ENCODE measurements at places on chromosomes 2 and 18.

DNA sequence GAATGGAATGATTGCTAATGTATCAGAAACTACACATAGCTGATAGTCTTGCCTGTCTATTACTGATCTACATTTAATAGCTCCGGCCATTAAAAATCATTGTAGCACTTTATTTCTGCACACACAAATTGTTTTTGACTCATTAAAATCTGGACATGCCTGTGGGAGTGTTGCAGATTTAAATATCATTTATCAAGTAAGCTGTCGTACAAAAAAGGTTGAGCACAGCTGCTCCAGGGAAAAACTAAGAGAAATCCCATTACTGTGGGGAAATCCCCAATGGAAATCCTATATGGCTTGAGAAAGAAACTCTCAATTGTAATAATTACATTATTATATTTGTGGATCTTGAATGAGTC, 99.6 kb upstream of the CERS6 start:
- no peak for DNase-seq

DNA sequence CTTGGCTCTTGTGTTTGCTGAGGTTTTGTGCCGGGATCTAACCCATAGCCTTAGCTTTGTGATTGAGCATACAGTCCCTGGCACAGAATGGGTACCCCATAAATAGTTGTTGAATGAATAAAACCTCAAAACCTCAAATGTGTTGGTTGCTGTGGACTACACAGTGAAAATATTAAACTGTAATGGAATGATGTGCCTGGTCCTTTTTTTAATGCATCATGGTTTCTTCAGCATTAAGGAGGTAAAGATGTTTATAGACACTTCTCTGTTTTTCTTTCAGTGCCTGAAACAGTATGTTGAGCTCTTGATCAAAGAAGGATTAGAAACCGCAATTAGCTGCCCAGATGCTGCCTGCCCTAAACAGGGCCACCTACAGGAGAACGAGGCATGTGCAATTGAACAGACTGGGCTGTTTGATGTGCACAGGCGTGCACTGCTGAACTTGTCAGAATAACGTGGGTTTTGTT, 97.0 kb downstream of the RNF144A start:
- DNase-seq: no peak

DNA sequence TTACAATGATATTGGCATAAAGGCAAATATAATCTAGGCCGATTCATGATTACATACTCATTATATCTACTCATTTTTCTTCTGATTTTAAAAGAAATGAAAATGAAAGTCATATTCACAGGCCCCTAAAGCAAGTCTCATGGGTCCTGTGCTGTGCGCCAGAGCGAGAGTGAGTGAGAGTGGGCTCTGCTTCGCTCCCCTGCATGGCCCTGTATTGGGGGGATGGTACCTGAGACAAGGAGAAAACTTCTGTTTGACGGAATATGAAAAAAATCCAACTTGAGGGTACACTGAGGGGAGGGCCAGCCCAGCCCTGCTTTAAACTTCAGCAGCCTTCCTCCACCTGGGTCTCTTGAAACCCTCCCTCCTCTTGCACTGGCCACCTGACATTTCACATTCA, 81.4 kb upstream of the RGPD5 start:
- DNase-seq: no peak

DNA sequence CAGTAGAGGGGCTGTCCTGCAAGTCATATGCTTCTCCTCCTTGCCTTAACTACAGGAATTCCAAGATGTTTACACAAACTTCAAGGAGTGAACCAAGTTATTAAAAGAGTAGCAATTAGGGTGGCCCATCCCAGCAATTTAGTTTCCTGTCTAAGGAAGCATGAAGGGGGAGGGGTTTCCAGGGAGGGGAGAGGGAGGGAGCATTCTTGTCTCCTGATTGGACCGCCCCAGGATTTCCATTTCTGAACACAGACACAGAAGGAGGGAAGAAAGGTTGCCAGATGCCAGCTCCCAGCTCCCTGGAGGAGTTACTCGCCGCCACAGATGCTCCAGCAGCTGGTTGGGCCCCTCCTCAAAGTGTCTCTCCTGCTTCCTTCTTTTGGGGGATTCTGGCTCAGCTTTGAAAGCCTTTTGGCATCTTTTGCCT, 107.6 kb downstream of the TRIB2 start:
- DNase-seq: no peak

- no peak for DNase-seq
Measured at GRCh38 chr18:66603941-66604627, at the start of gene CDH19. CDH19 (minus strand) TSS chr18:66604090; CDS start chr18:66572204, 31,886 bp downstream.

- no peak for DNase-seq
Measured at GRCh38 chr2:210839450-210839849, 283.1 kb downstream of the CPS1 start.

GRCh38 chr2:182625814-182626213, 90.2 kb upstream of the DNAJC10 start:
- no peak for DNase-seq

GRCh38 chr2:129400826-129401225, 578.6 kb upstream of the RAB6C start:
- DNase-seq: no peak

- no peak for DNase-seq
Measured at GRCh38 chr2:172234716-172235691, 132.3 kb upstream of the DLX2 start.

DNA sequence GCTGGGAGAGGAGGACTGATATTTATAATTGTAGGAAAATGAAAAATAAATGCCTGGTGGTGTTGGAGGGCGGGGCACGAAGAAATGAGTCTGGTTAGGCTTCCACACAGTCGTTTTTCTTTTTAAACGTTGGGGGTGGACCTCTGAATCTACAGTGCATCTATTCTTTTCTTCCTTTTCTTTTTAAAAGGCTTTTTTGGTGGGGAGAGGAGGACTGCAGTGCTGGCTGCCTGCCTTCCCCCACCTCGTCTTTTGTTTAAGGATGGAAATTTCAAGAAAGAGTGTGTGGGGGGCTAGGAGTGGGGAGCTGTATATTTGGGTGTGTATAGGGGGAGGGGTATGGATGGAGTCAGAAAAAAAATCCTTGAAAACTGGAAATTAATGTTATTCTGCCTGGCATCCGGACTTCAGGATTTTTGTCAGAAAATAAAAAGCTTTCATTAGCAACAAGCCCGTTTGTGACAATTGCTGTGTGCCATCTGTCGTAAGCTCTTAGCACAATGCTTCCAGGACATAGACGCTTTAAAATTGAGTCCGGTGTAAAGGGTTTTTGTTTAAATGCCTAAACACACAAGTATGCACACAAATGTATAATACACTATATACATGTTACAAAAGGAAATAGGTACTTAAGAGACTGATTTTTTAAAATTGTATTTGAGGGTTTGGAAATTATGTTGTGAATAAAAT, 1.1 kb downstream of the MAP2 start:
- DNase-seq: no peak

- DNase-seq: no peak
Measured at GRCh38 chr2:151262629-151263028, 966 bp upstream of the RBM43 start.

DNA sequence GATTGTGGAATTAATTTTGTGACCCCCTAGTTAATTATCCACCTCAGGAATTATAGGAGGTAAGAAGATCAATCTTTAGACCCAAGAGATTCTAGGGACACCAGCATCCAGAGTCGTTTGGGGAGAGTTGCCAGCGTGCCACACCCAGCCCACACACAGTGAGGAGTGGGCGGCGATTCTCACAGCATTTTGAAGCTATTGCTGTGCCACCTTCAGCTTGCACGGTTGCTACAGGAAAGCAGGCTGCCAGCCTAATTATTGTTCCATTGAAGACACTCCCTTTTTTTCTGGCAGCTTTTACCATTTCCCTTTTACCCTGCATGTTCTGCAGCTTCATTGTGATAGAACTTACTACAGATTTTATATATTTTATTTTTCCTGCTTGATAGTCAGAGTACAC, 13.1 kb upstream of the MYL12A start:
- DNase-seq: no peak

DNA sequence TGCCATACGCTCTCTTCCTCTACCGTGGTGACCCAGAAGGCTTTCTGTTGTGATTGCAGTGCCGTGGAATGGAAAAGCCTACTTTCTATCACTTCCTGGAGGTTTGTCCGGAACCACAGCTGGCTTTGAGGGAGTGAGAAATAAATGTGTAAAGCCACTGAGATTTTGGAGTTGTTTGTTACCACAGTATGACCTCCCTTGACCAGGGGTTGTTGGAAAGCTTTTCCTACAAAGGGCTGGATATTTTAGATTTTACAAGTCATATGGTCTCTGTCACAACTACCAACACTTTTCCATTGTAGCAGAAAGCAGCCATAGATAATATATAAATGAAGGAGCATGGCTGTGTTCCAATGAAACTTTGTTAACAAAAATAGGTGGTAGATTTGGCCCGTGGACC, 70.3 kb downstream of the VAPA start:
- no peak for DNase-seq

- no peak for DNase-seq
Measured at GRCh38 chr2:98487806-98488189, 43.1 kb downstream of the INPP4A start.

DNA sequence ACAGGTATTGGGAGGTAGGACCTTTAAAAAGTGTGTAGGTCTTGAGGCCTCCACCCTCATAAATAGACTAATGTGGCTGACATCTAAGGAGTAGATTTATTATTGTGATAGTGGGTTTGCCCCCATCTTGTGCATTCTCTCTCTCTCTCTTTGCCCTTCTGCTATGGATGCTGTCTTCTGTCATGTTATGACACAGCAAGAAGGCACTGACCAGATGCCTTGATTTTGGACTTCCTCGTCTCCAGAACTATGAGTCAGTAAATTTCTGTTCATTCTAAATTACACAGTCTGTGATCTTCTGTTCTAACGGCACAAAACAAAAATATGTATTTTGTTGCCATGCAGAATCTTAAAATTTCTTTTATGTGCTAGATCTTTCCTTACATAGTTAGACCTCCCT, 66.9 kb downstream of the ATAD2B start:
- no peak for DNase-seq
